ENCODE measurements at places on chromosomes 11 and 22. TPM values are rescaled to one million over a fixed set of nuclear protein-coding genes. Genes with fewer than 3 reads are reported as not detected.

SMC1B gene
- not detected for total RNA-seq

ZC3H12C gene
- total RNA-seq, result 6.3 TPM

- no peaks in the 10 kb centered on the region for H3K27me3 ChIP-seq
- H3K4me1 ChIP-seq, result no peaks in the 10 kb centered on the region
- H3K36me3 ChIP-seq, result no peaks in the 10 kb centered on the region
- no peak overlapping the region for H3K4me3 ChIP-seq
- DNase-seq, result no peak
Measured at GRCh38 chr22:35072925-35073324, 7.0 kb downstream of the ISX start.

DNA sequence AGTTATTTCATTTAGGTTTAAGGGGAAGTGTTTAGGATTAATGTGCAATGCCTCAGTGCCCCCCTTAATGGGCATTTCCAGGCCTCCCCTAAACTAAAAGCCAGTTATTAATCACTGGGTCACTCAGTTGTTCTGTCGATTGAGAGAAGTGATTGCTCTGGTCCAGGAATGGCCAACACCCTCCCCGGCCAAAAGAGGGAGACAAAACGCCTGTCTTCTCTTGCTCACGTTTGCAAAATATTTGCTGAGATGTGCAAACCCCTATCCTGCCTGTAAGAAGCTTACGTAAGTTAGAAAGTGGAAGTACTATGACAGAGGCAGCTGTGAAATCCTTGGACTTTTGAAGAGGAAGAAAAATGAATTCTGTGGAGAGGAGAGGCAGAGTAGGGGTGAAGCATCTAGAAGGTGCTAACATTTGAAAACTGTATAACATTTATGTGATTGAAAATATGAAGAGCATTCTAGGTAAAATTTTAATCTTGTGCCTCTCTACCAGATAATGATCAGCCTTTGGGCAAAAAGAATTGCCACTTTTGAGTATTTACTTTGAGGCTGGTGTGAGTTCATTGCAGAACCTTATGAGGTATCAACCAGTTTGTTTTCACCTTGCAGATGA is 37.7 kb downstream of the NTM start:
- no peaks in the 10 kb centered on the region for H3K36me3 ChIP-seq
- H3K4me1 ChIP-seq, result no peaks in the 10 kb centered on the region
- H3K4me3 ChIP-seq, result no peak overlapping the region
- no peak overlapping the region for H3K27ac ChIP-seq

GRCh38 chr11:108216988-108217387 is 5.5 kb downstream of the NPAT start:
- DNase-seq, result no peak
- no peaks in the 10 kb centered on the region for H3K36me3 ChIP-seq
- H3K27me3 ChIP-seq, result no peaks in the 10 kb centered on the region
- no peak overlapping the region for H3K27ac ChIP-seq
- peaks cover 4% of the 10 kb centered on the region for H3K4me1 ChIP-seq

- DNase-seq, result no peak
- H3K4me3 ChIP-seq, result no peak overlapping the region
- H3K4me1 ChIP-seq, result peaks cover 3% of the 10 kb centered on the region
- peak overlapping the region; percentile 35 for H3K27ac ChIP-seq
- H3K27me3 ChIP-seq, result no peaks in the 10 kb centered on the region
Measured at GRCh38 chr22:17726006-17726927, 48.0 kb downstream of the BID start.

Data from ascending aorta (tissue), 2 donors.